ENCODE measurements at places on chromosomes 1 and 21.

- DNase-seq: no peak
These were observed 3.5 kb downstream of the WLS start for GRCh38 chr1:68228851-68229250.

DNA sequence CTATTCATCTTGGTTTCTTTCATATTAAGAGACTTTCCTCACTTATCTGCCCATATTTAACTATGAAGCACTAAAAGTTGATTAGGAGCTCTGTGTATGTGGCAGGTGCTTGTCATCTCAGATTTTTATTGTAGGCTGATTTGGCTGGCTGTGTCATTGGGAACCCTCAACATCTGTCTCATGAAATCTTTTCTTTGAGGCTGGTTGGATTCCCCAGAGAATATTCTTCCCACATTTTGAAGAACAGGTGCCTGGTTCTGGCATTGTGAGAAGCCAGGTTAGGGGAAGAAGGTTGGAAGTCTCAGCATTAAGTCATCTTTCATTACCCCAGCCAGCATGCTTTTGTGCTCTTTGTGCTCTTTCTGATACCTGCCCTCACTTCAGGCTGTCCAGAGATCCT, 37.1 kb downstream of the EEIG2 start:
- no peak for DNase-seq

- DNase-seq: no peak
These were observed 32.2 kb upstream of the BACE2 start for GRCh38 chr21:41135746-41136145.

- DNase-seq: no peak
These were observed 32.9 kb downstream of the GPA33 start for GRCh38 chr1:167057241-167057688.

GRCh38 chr1:183956559-183957188, 80.9 kb downstream of the COLGALT2 start:
- no peak for DNase-seq

Data from cortex of kidney (tissue), 1 donor.